ENCODE measurements at places on chromosomes 13 and 19.

GRCh38 chr13:26560456-26560855 is 3.0 kb downstream of the WASF3 start:
- DNase-seq: no peak

DNA sequence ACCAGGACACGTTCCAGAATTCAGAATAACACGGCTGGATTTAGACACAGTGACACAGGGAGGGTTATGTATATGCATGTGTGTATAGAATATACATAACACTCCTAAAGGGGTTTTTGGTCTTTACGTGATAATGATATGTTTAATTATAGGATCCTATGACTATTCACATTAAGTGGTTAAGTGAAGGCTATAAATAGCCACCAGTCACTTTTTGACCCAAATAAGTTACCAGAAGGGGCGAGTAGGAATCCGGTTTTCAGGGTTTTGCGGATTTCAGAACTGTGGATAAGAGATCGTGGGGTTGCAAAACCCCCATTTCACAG is 6.9 kb downstream of the ANGPTL6 start:
- DNase-seq: no peak

DNA sequence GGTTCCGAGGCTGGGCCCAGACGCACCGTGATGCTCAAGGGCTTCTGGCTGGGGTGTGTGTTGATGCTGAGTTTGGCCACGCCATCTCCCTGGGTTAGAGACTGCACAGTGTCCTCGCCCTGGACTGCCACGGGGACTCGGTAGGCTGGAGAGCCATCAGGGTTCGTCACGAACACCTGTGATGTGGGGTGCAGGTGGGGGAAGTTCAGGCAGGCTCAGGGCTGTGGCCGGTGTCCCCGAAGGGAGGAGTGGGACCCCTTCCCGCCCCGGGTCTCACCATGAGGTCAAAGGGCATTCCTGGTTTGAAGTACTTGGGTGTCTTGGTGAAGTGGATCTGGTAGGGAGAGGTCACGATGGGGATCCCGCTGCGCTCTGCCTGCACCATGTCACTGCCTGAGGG is 8.2 kb downstream of the C3 start:
- no peak for DNase-seq

GRCh38 chr19:21396121-21396520 is 812 bp upstream of the ZNF493 start:
- no peak for DNase-seq

DNA sequence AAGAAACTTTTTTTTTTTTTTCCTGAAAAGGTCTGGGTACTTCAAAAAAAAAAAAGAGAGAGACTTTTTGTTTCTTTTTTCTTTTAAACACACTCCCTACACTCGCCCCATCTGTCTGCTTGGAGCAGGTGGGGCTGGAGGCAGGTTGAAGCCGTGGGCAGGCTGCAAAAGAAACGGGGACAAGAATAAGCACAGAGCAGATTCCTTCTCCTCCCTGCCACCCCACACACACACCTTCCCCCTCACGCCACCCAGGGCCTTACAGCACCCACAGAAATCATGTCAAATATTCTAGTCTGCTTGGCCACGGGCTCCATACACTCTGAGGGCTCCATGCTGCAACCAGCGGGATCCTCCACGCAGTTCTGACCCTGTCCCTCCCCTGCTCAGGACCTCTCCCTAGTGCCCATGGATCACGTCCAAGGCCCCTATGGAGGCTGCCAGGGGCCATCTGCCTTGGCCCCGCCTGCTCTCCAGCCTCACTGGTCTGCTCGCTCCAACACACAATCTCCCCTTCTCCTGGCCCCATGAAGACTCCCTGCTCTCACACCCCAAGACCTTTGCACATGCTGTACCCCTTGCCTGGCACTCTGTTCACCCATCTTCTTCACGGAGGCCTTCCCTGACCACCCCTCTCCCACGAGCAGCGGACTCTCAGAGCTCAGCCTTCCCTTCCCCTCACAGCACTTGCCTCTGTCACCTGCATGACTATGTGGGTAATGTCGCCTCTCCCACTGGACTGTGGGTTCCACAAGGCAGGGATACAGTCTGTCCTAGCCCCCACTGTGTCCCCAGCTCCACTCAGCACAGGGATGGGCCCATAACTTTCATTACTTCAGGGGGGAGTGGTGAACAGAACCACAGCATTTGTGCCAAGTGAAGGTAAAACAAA is 11.4 kb downstream of the AKT2 start:
- DNase-seq: peak; percentile 43

DNA sequence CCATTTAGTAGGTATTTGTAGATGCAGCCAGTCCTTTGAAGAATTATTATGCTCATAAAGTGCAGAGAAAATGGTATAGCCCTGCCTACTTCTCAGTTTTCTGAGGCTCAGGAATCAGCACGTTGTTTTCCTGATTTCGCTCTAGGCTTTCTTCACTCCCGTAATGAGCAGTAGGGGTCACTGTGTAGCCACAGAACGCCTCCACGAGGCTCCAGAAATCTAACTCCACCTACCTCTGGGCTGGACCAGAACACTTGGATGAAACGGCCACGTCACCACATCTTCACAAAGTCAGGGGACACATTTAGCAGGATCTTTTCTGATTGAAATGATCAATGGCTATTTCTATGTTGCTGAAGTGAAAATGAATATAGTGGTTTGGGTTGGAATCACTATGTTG is 49.8 kb upstream of the GTF3A start:
- DNase-seq: no peak

DNA sequence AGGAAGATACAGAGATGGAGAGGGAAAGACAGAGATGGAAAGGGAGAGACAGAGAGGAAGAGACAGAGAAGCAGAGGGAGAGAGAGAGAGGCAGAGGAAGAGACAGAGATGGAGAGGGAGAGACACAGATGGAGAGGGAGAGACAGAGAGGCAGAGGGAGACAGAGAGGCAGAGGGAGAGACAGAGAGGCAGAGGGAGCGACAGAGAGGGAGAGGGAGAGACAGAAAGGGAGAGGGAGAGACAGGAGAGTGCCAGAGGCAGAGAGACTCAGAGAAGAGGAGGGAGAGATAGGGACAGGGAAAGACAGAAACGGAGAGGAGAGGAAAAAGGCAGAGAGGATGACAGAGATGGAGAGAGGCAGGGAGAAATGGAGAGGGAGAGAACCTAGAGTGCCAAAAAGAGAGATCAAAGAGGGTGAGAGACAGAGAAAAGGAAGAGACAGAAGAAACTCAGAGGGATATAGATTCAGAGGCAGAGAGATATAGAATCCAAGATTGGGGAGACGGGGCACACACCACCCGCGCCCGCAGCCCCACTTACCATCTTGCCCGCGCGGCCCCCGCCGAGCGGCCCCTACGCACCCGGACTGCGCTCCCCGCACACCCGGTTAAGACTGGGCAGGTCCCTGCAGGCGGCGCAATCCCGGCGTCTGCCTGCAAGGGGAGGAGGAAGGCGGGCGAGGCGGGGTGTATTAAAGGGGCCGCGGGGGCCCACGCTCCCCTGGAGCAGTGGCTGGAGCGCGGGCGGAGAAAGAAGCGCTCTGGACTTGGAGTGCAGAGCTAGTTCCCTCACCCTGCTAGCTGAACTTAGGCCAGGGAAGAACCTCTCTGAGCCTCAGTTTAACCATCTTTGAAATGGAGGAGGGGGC is 10.7 kb downstream of the TM6SF2 start:
- DNase-seq: no peak

GRCh38 chr13:66992183-66992582 is 238.0 kb downstream of the PCDH9 start:
- no peak for DNase-seq

DNA sequence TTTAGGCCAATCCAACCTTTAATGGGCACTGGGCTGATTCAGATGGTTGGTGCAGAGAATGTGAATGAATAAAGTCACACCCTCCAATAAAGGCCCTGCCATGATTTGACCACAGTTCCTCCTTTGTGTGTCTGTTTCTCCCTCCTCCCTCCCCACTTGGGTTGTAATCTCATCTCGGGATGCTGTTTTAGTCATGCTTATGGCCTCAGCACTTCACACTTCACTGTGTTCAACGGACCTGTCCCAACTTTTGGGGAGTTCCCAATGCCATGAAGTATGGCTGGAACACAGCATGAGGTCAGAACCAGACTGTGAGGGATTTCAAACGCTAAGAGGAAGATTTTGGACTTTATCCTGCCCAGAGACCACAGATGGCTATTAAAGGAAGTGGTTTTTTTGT is 5.6 kb upstream of the RAB8A start:
- no peak for DNase-seq
